ENCODE measurements at places on chromosomes 4 and X. TPM values are rescaled to one million over a fixed set of nuclear protein-coding genes. Genes with fewer than 3 reads are reported as not detected.

Gene GAGE12E
- total RNA-seq = not detected

- DNase-seq = no peak
Measured at GRCh38 chrX:133033010-133033409, 63.9 kb downstream of the USP26 start.

DNA sequence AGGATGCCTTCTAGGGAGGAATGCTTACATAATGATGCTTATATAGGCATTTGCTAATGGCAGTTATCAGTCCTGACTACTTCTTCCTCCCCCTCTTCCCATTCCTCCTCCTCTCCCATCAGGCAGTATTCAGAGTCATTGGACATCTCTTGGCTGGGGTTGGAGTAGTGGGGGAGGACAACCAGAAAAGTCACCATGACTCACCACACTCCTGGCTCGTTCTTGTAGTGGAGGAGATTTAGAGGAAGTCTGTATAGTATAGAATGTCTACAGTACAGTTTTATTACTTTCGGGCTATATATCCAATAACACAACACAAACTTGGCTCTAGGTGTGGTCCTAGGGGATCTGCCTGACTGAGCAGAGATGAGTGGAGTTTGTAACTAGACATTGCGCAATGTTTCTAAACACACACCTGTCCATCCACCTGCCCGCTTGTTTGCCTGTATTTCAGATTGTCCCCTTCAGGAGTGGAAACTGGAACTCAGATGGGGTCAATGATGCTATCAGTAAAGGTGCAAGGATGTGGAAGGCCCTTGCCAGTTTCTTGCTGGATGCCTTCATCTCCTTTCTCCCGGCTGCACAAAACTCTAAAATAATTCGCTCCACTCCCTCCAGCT lies 27.9 kb upstream of the KIAA1210 start:
- DNase-seq = no peak

GRCh38 chrX:131235768-131236545 lies 53.1 kb downstream of the IGSF1 start:
- DNase-seq = no peak

Gene CNKSR2
- total RNA-seq = 3.7 TPM

DNA sequence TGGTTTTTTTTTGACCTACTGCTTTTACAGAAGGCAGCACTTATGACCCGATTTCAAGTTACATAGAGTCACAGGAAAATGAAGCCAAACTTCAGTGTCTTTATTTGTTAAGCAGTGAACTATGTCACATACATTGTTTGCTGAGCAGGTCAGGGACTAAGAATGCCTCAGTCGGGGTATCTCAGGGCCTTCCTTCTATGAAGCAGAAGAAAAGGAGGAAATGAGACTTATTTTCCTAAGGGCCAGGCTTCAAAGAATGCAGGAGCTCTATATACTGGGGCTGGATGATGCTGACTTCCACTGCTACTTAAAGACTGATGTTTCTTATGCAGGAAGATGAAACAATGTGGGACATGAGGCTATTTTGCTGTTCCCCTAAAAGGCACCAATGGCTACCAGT lies 558.4 kb upstream of the IGFBP7 start:
- no peak for DNase-seq

GRCh38 chr4:170743633-170744032 lies 653.9 kb upstream of the AADAT start:
- DNase-seq = no peak

Gene SPANXA1
- total RNA-seq = not detected

GRCh38 chrX:134649770-134650169 lies 8.5 kb downstream of the PLAC1 start:
- DNase-seq = no peak

- DNase-seq = no peak
Measured at GRCh38 chr4:22881411-22881810, 188.7 kb downstream of the GBA3 start.

- DNase-seq = no peak
Measured at GRCh38 chr4:8156617-8157016, 2.0 kb downstream of the ABLIM2 start.

DNA sequence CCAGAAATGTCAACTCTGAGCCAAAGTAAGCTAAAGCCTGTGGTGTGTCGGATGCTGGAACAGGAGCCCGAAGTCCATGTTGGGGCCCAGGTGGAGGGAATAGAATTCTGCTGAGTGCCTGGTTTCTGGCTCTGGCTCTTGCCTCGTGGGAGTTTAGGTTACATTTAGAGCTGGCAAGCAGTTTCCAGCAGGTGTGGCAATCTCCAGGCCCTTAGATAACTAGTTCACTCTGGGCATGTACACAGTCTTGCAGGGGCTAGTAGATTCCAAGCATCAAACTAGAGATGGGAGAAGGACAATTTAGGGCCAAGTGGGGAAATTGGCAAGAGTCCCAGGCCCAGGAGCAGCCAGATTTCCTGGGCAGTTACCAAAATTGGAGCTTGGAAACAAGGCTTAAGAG lies 56.3 kb upstream of the STOX2 start:
- DNase-seq = no peak

Gene CWH43
- not detected for total RNA-seq

DNA sequence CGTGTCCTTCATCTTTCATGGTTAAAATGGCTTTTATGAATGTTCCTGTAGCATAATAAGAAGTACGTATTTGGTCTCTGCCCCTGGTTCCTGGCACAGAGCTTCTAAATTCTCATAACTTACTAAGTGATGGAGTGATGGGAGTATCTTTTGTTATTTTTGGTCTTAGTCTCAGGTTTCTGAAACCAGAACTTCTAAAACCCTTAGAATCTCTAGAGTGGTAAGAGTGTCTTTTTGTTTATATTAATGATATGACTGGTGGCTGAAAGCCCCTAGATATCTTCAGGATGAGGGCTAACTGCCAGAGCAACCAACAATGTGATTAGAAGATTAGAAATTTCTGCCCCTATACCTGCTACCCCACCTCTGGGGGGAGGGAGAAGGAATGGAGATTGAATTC lies 45.8 kb upstream of the BBS12 start:
- DNase-seq = no peak

- no peak for DNase-seq
Measured at GRCh38 chr4:14035076-14035475, 407.6 kb upstream of the BOD1L1 start.

DNA sequence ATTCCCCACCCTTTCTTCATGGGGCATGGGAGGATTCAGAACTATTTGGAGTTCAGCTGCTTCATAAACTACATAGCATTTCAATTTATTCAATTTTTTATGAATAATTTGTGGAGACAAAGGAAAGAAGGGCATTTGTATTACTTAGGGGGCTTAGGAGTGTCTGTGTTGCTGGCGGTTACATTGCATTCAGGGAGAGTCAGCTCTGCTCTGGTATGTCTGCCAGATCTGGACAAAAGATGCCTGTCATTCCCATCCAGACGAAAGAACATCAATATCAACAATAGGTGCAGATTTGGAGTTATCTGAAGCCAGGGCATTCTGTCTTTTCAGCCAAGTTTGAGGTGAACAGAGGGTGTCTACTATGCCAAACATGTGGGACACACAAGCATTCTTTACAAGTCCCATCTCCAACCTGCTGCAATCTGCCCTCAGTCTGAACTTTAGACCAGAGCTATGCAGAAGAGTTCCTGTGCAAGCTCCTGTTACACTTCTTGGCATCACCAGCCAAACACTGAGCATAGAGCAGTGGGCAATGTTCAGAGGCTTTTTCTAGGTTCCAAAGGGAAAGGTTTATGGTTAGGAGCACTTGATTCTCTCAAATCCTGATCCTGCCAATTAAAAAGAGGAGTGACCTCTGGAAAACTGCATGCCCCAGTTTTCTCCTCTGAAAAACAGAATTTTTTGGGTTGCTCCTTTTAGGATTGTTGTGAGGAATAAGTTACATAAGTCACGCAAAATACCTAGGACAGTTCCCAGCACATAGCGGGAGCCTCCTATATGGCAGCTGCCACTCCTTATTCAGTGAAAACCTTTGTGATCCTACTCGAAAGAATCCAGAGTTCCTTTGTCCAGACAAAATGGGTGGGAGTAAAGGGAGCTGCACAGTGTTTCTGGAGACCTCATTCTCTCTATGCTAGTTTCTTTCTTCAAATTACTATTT lies 719.5 kb upstream of the SLIT2 start:
- no peak for DNase-seq

GRCh38 chr4:78602334-78602733 lies 50.8 kb downstream of the ANXA3 start:
- no peak for DNase-seq

- no peak for DNase-seq
Measured at GRCh38 chr4:85963231-85963630, 396.6 kb downstream of the MAPK10 start.

GRCh38 chr4:82043809-82044137 lies 330.0 kb downstream of the HNRNPD start:
- DNase-seq = no peak

- no peak for DNase-seq
Measured at GRCh38 chr4:1170156-1170975, 2.0 kb downstream of the SPON2 start.

- DNase-seq = no peak
Measured at GRCh38 chrX:71549986-71550385, 17.1 kb downstream of the OGT start.

DNA sequence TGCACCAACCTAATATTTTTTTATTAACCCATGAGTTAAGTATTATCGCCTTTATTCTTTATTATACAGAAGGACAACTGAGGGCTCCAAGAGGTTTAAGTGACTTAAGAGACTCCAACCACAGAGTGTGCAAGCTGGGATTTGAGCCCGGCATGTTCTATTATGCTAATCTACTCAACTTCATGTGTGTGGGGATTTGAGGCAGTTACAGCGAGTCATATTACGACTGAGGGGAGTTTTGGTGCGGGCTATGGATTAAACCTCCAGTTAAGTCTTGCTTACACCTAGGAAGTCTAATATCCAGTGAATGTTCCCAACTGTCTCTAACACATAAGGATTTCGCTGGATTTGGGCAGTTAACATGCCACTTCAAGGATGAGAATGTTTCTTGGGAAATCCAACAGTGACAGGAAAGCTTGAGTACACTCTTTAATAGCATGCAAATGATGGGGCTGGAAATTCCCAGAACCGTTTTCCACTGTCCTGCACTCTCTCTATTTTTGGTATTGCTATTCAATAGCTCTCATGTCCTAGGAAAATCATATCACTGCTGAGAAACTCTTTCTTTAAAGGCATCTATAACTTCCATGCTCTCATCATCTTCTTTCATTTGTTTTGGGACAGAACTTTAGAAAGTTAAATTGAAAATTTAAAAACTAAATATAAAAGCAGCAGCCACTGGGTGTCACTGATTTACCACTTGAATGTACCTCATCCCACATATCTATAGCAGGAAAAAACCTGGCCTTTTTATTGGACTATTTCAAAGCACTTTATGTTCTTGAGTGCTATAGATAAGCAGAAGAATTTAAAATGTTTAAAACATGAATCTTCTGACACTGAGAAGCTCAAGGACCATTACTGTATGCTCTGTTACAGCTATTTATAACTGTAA lies 165.1 kb upstream of the TTC29 start:
- no peak for DNase-seq

GRCh38 chrX:10529344-10529743 lies 91.0 kb downstream of the MID1 start:
- no peak for DNase-seq

- DNase-seq = no peak
Measured at GRCh38 chr4:14924812-14925344, 77.4 kb upstream of the CPEB2 start.

DNA sequence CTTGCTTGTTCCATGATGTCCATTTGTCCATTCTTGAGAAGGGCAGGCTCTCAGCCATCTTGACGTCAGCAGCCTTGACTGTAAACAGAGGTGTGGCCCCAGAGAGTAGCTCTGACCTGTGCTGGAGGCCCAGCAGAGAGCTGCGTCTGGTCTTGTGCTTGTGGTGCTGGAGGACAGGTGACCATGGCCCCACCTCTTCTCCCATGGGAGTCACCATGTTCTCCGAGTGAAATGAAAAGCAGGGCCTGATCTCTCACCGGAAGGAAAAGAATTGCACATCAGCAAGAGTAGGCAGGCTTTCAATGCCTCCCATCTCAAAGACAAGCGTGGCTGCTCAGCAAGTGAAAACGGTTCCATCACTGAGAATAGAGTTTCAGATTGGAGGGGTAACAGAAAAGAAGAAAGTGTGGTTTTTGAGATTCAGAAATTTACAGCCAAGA lies 11.5 kb downstream of the PARM1 start:
- no peak for DNase-seq

DNA sequence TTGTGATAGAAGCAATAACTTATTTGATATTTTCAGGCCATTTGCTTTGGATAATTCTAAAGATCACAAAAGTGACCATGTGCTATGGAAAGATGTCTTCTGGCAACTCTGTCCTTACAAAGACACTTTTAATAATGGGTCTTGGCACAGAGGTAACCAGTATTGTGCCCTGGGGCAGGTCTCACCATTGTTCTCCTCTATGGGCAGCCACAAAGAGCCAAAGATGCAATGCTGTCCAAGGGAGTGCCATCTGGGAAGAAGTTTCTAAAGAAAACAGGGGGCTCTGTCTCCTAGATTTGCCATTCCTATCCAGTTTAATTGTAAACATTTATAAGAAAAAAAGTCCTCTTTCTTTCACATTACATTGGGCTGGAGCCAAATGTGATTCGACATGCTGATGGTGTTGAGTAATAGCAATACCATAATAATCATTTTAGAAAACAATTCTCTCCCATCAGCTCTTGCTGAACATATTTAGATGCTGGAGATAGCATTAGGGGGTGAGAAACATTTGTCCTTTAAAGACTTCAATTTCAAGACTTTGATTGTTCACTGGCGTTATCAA lies 179.9 kb downstream of the KIT start:
- no peak for DNase-seq

GRCh38 chr4:118743867-118744266 lies 58.7 kb downstream of the METTL14 start:
- no peak for DNase-seq

Gene RPL34
- 1,653 TPM for total RNA-seq

DNA sequence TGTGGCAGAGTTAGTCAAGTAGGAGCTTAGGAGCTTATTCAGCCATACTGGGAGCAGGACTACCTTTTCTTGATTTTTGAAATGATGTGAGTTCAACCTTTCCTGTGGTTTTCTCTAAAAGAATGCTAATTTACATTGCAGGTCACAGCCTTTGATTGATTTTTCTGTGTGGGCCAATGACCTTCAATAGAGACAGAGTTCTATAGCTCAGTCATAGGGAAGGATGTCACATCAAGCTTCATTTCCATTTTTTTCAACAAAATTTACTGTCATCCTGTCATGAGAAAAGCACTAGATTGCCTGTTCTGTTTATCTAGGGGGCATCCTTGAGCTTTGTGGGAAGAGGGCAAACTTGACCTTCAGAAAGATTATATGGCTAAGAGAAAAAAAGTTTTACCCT lies 448.7 kb downstream of the MID1IP1 start:
- DNase-seq = no peak

GRCh38 chr4:25882226-25882625 lies 19.4 kb upstream of the SEL1L3 start:
- DNase-seq = no peak

Gene JCHAIN
- not detected for total RNA-seq

Gene PRAF2
- total RNA-seq = 13.2 TPM
